Activated gamma-delta T cell (primary cell): ENCODE measurements at places on chromosomes 2 and 18.

GRCh38 chr2:129396980-129397599 lies 582.4 kb upstream of the RAB6C start:
- no peak for DNase-seq

GRCh38 chr2:234913208-234913626 lies 38.6 kb upstream of the SH3BP4 start:
- no peak for DNase-seq

GRCh38 chr18:58997811-58998337 lies 133.2 kb downstream of the ZNF532 start:
- DNase-seq, result no peak

GRCh38 chr2:54083445-54083844 lies 32.0 kb upstream of the ACYP2 start:
- no peak for DNase-seq

GRCh38 chr2:226910384-226910783 lies 74.5 kb downstream of the RHBDD1 start:
- DNase-seq, result no peak

- no peak for DNase-seq
Observed at GRCh38 chr2:25838152-25838756, 40.0 kb downstream of the ASXL2 start.

DNA sequence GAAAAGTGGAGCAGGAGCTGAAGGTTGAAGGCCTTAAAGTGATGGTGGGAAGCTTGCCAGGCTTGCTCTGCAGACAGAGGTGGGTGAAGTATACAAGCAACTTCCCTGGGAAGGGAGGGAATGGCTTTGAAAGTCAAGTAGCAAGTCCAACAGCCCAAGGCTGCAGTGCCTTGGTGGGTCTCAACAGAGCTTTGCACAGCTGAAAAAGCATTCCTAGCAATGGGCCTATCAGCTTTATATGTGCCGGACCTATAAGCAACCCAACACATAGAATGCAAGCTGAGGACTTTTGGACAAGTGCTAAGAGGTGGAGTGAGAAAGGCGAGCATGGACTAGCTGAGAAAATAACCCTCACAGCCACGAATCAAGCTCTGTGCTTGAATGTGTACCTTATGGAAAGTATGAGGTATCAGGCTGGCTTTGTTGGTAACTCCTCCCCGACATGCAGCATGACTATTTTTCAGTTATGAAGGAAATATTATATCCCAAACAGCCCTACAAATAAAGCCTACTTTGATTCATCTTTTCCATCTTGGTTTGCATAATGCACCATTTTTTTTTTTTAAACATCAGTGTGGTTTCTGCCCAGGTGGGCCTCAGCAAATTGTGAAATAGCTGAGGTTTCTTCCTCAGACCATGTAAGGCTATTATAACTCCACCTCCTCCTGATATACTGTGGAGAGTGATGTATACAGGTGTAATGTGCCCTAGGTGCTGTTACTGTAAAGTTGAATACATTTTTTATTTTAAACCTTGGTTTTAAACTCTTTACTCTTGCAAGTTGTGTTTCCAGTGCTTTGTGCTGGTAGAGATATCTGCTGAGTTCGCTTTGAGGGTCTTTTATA lies 241.4 kb upstream of the CXCR4 start:
- no peak for DNase-seq

DNA sequence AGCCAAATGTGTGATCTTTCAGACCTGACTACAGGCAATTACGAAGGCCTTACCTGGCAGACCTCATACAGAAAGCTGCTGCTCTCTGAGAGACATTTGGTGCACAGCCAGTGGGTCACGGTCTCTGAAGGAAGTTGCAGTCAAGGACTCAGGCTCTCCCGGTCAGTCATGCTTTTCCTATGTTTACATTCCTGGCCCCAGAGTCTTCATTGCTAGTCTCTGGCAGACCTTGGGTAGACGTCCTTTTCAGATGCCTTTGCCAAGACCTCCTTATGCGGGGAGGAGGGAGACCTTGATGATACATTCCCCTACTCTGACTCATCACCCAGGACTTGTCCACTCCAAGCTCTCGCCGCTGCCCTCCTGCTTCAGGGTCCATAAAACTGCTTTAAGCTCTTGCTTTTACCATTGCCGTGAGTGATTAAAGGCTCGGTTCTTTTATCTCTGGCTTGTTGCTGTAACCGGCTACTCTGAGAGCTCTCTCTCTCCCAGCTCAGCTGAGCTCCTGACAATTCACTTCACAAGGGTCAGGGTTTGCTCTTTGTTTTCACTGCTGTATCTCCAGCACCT lies 62.0 kb upstream of the SLC35F5 start:
- DNase-seq, result no peak

- no peak for DNase-seq
Observed at GRCh38 chr2:58633613-58634365, 392.7 kb upstream of the FANCL start.

DNA sequence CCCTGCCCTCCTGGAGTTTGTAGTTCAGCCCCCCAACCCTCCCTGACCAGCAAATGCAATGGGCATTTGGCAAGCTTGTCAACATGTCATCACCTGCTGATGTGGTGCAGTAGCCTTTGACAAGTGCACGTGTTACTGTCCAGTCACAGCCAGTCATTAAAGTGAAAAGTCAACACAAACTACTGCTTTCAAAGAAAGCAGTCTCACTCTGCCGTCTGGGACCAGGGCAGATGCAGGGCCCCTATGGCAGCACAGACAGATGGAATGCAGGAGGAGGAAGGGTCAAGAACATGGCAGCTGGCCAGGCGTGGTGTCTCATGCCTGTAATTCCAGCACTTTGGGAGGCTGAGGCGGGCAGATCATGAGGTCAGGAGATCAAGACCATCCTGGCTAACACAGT lies 222.4 kb upstream of the OSR1 start:
- no peak for DNase-seq
